ENCODE measurements at places on chromosomes 2 and 18.
A peak's percentile ranks its signal among the peaks of the same experiment; 100 is the strongest.

- DNase-seq, result no peak
Measured at GRCh38 chr2:43169987-43170386, 56.4 kb downstream of the ZFP36L2 start.

- DNase-seq, result no peak
Measured at GRCh38 chr18:59764281-59764680, 67.1 kb upstream of the CCBE1 start.

GRCh38 chr2:201191132-201191875 is 8.4 kb downstream of the CASP10 start:
- DNase-seq, result no peak

DNA sequence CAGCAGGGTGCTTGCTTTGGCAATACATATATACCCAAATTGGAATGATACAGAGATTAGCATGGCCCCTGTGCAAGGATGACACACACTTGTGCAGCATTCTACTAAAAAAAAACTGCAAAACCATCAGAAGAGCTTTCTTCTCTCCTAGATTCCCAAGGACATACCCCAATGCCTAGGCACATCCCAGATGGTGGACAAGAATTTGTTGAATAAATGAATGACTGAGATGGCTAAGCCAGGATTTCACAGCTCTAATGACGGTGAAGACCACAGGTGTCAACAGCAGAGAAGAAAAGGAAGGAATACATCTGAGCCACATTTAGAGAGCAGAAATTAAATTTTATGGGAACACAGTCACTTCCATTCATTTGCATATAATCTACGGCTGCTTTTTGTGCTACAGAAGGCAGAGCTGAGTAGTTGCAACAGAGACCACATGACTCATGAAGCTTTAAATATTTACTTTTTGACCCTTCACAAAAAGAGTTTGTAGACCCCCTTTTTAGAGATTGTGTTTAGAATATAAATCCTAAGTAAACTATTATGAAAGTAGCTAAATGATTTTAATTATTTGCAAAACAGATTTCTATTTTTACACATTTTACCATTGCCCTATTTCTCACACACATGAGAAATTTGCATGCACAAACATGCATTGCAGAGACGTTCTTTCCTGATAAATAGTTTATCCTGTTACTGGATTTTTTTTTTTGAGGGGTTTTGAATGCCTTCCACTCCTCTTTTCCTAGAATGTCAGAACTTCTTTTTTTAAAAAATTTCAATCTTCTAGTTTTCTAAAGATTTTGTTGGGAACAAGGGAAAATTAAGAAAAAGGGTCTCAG is 119.0 kb downstream of the PMAIP1 start:
- no peak for DNase-seq

DNA sequence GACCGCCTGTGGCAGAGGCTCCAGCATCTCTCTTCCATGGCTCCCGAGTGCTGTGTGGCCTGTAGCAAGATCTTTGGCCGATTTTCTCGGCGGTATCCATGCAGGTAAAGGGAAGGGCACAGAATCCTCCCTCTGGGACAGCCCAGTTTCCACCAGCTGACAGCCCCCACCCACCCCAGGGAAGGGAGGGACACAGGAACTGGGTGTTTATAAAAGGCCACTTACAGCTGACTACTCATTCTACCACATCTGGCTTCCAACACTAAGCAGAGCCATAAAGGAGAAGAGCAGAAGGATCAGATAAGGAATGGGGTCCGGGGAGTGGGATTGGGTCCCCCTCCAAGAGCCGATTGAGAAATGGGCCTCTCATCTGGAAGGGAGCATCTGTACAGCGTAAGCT is 20.2 kb downstream of the RUFY4 start:
- no peak for DNase-seq

- no peak for DNase-seq
Measured at GRCh38 chr2:938181-939005, 12.3 kb upstream of the SNTG2 start.

GRCh38 chr2:165567273-165567672 is 97.8 kb downstream of the CSRNP3 start:
- no peak for DNase-seq

DNA sequence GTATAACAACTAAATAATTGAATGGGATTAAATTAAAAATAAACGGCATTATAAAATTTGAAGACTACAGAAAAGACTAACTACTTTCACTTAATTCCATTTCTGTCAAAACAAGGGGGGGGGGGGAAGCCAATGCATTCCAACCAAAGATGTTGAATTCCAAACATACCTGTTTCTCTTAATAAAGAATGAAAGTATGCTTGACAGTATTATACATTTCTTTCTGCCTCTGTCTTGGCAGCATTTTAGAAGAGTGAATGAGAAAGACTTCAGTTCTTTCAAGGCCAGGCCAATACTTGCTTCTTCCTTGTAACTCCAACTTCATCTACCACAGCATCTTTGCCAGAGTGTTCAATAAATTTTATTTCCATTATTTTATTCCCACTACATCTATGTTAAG is 65.9 kb downstream of the PDE11A start:
- peak; percentile 13 for DNase-seq

GRCh38 chr2:85584857-85585780 is 888 bp downstream of the VAMP5 start:
- no peak for DNase-seq

- DNase-seq, result no peak
Measured at GRCh38 chr2:160207804-160208654, 8.0 kb upstream of the ITGB6 start.

DNA sequence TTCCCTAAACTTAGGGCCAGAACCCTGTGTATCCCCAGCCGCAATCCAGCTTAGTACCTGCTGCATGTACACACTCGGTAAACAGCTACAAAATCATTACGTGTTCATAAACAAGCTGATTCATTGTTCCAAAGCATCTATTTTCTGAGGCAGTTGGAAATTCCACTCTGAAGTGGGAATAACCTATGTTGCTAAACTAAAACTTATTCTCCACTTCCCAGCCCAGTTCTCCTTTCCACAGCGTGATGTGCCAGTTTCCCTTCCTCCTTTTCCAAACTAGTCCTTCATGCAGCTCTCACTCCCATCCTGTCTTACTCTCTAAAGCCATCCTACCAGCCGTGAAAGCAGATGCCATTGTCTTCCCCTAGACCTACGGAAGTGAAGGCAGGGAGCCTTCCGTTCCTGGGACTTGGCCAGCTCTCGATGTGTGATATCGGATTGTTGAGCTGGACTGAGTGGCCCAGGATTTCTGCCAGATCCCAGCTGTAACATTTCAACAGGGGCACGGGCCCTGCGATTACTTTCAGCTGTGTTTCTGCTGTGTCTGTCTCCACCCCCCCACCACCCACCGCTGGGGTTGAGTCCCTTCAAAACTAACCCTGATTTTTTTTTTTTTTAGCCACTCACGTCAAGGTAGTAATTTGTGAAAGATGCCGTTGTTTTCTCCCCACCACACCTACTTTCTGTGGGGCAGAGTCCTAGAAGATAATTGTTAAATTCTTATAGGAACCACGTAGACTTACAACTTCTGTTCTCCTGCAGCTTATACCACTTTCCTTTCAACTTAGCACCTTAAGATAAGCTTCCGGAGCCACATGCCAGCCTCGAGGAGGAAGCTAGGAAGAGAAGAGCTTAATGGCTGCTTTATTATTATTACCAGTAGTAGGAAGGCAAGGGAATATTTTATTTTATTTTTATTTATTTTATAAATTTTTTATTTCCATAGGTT is 100.9 kb downstream of the CRIM1 start:
- DNase-seq, result peak; percentile 4

GRCh38 chr2:11705063-11705462 is 35.1 kb upstream of the NTSR2 start:
- no peak for DNase-seq

GRCh38 chr2:85702800-85703199 is 8.6 kb downstream of the GNLY start:
- DNase-seq, result no peak

- DNase-seq, result no peak
Measured at GRCh38 chr2:239717319-239717675, 307.8 kb downstream of the NDUFA10 start.

Data from NCI-H446 (cell line).